Activated CD4-positive, alpha-beta memory T cell treated with anti-CD3 and anti-CD28 coated beads, Interleukin-2, amount 10 ng/mL, durations not matched to agents 7 days and 5 days (primary cell): ENCODE measurements at places on chromosomes 11 and 22. TPM values are rescaled to one million over a fixed set of nuclear protein-coding genes. Genes with fewer than 3 reads are reported as not detected.
A peak's percentile ranks its signal among the peaks of the same experiment; 100 is the strongest.

DNA sequence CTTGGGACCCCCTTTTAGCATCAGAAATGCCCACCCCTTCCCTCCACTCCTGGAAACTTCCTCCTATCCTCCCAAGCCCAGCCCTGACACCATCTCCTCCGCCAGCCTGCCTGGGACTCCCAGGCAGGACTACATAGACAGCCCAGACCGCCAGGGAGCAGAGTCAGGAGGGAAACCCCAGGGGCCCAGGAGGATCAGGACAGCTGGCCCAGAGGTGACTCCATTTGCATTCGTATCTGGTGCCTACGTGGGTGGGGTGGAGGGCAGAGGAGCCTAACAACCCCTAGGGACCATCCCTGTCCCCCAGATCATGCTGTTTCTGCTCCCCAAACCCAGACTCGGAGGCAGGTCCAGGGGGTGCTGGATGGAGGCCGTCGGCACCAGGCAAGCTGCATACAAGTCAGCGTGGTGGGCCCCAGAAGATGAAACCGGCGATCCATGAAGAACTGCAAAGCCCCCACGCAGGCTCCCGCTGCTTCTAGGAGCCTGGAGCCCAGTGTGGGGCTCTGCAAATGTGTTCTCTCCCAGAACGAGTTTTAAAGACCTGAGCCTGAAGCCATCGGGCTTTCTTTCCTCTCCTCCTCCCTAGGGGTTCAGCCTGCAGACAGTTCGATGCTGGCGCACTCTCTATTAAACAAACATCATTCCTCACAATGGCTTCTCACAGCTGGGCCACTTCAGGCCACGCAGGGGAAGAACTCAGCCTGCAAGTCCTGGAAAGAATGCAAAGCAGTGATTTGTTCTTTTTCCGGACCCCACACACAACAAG, 1506.8 kb downstream of the BRD1 start:
- H3K36me3 ChIP-seq = no peaks in the 10 kb centered on the region
- no peaks in the 10 kb centered on the region for H3K27me3 ChIP-seq

DNA sequence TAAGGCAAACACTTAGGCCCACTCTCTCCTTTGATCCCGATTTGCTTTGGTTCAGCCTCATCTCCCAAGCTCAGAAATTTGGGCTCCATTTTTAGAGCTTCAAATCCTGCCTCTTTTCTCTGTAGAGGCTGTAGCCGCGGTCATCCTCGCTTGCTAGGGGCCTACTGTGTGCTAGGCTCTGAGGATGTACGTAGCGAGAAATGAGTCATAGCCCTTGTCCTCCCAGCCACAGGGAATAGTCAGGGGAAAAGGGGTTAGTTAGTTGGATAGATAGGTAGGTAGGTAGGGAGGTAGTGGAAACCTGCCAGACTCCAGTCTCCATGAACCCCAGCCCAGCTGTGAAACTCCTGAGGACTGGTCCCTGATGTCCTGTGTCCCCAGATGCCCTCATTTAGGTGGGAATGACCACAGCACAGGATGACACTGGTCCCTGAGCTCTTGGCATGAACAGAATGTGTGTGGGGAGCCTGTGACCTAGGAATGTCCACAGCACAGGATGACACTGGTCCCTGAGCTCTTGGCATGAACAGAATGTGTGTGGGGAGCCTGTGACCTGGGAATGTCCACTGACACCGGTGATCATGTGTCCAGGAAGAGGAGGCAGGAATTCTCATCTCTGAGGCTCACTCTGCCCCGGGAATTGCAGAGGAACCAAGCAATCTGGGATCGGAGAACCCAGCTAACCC, 21.4 kb upstream of the HMOX1 start:
- no peaks in the 10 kb centered on the region for H3K36me3 ChIP-seq
- H3K27me3 ChIP-seq = peaks cover 9% of the 10 kb centered on the region
- H3K27ac ChIP-seq = no peak overlapping the region

- H3K36me3 ChIP-seq = no peaks in the 10 kb centered on the region
- H3K4me1 ChIP-seq = no peaks in the 10 kb centered on the region
- DNase-seq = no peak
- peaks cover 20% of the 10 kb centered on the region for H3K27me3 ChIP-seq
- H3K27ac ChIP-seq = no peak overlapping the region
- no peak overlapping the region for H3K4me3 ChIP-seq
Observed at GRCh38 chr11:75625021-75625420, 43.8 kb downstream of the MAP6 start.

DNA sequence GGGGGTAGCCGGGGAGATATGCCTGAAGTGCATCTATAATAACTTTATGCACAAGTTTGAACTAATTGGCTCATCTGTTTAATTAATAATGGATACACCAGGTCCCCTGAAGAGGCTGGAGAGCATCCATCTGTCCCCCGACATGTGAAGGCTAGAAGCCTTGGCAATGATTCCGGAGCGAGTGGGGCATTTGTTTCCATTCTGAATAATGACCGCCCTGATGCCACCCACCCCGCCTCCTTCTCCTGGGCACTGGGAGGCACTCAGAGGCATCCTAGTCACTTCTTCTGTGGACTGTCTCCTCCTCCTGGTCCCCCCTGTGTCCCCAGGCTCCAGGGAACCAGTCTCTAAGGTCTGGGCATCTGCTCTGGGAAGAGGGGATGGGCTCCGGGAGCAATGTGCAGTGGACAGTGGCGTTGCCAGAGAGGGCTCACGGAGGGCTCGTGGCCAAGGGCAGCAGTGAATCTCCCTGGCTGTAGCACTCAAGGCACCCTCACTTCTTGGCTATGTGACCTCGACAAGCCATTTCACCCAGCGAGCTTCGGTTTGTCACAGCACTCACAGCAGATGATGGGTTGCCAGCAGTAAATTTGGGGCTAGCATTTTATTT, 64.7 kb downstream of the TSPAN18 start:
- no peaks in the 10 kb centered on the region for H3K4me1 ChIP-seq
- no peak overlapping the region for H3K27ac ChIP-seq
- no peaks in the 10 kb centered on the region for H3K36me3 ChIP-seq
- no peak for DNase-seq
- no peak overlapping the region for H3K4me3 ChIP-seq
- H3K27me3 ChIP-seq = no peaks in the 10 kb centered on the region

DNA sequence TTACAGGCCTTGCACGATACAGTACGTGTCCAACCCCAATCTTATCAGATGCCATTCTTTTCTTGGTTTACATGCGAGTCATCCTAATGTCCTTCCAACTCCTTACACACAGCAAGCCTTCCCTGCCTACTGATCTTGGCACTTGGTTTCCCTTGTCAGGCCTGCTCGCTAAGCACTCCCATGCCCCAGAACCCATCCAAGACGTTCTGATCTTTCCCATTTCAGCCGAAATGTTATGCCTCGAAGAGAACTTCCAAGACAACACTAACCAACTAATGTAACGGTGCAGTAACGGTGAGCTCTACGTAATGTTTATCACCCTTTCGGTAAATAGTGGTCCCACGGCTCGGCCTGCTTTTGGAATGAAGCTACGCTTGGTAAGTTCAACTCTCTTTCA, 521 bp downstream of the PES1 start:
- H3K4me1 ChIP-seq = peaks cover 1% of the 10 kb centered on the region
- peaks cover 23% of the 10 kb centered on the region for H3K36me3 ChIP-seq
- H3K27ac ChIP-seq = no peak overlapping the region
- DNase-seq = no peak

DNA sequence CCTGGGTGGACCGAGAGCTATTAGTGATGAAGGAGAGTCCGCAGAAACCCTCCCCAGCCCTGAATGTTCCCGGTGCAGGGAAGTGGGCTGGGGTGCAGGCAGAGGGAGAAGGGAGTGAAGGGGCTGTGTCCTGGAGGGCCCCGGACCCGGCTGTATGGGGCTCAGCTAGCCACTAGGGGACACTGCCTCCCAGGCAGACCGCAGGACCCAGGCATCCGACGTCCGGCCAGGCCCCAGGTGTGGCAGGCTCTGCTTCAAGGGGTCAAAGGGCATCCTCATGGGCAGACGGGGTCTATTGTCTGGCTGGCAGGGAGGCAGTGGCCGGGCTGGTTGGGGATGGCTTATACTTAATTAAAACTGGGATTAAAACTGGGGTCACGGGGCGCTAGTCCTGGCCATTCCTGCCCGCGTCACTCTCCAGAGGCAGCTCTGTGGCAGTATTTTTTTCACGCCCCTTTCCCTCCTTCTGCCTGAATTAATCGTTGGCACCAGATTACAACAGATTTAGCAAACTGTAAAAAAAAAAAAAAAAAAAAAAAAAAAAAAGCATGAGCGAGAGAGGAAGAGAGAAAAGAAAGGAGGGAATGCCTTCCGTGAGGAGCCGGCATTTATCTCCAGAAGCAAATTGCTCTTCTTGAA, 5.1 kb downstream of the FLRT1 start:
- H3K36me3 ChIP-seq = no peaks in the 10 kb centered on the region
- H3K4me3 ChIP-seq = no peak overlapping the region
- no peak overlapping the region for H3K27ac ChIP-seq

GRCh38 chr22:49300241-49300640, 527.4 kb downstream of the BRD1 start:
- no peaks in the 10 kb centered on the region for H3K4me1 ChIP-seq
- H3K4me3 ChIP-seq = no peak overlapping the region
- no peak overlapping the region for H3K27ac ChIP-seq
- H3K27me3 ChIP-seq = no peaks in the 10 kb centered on the region
- no peak for DNase-seq

DNA sequence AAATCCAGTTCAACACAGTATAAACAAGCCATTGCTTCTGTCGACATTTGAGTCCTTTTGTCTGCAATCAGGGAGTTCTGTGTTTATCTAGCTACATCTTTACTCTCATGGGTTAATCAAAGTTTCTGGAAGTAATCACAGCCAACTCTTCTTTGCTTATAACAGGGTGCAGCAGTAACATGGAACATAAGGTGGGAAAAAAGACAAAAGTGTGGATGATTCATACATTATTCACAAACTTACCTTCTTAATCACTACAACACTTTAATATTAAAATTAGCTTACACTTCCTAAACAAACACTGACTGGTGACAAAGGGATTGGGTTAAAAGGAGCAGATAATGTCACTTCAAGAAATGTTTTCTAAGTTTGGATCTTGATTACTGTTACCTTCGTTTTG, 44.7 kb downstream of the SNX19 start:
- H3K4me3 ChIP-seq = no peak overlapping the region
- H3K36me3 ChIP-seq = peaks cover 25% of the 10 kb centered on the region
- no peaks in the 10 kb centered on the region for H3K27me3 ChIP-seq
- H3K27ac ChIP-seq = no peak overlapping the region

DNA sequence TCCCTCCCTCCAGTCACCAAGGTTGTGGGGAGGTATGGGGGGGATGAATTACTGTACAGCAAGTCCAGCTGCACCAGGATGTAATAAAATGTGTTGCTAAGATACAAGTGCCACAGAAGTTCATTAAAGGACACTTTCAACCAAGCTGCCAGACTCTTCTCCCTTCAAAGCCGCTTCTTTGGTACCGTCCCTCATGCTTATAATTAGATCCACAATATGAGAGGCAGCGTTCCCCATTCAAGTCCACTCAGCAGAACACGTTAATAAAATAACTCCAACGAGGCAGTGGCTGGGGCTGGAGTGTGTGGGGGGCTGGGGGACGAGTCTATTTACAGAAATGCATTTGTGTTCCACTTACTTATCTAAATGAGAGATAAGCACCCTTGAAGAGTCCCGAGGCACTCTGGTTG, 14.7 kb downstream of the PHF21B start:
- DNase-seq = no peak
- no peaks in the 10 kb centered on the region for H3K36me3 ChIP-seq
- H3K27me3 ChIP-seq = peaks cover 4% of the 10 kb centered on the region
- H3K27ac ChIP-seq = no peak overlapping the region
- no peaks in the 10 kb centered on the region for H3K4me1 ChIP-seq
- no peak overlapping the region for H3K4me3 ChIP-seq

- no peaks in the 10 kb centered on the region for H3K27me3 ChIP-seq
- peaks cover 18% of the 10 kb centered on the region for H3K4me1 ChIP-seq
- DNase-seq = no peak
- no peaks in the 10 kb centered on the region for H3K36me3 ChIP-seq
- H3K4me3 ChIP-seq = no peak within 1 kb of the TSS
Observed at GRCh38 chr11:116837231-116838091, at the start of gene APOA1. Gene APOA1, minus strand, starts transcription at chr11:116837622. Its CDS starts 235 bp downstream, at chr11:116837387.

DNA sequence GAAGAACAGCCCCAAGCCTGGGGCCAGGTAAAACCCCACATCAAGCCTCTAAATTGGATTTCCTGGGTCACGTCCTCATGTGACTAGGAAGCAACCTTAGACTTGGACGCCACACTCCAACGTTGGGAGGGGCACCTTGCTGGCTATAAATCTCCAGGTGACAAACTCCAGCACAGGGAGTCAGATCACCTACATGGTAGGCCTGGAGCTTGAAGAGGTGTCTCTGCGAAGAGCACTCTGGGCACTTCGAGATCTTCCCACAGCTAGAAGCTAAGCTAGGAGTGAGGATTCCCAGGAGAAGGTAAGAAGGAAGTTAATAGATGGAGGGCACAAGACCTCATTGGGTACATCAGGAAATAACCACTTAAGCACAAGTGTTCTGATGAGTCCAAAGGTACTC, 77.1 kb upstream of the GNAZ start:
- peaks cover 12% of the 10 kb centered on the region for H3K36me3 ChIP-seq
- H3K4me3 ChIP-seq = no peak overlapping the region
- peaks cover 39% of the 10 kb centered on the region for H3K27me3 ChIP-seq
- no peak for DNase-seq

- peak overlapping the region; percentile 92 for H3K27ac ChIP-seq
- peaks cover 93% of the 10 kb centered on the region for H3K4me1 ChIP-seq
- H3K4me3 ChIP-seq = peak overlapping the region; percentile 34
- peaks cover 48% of the 10 kb centered on the region for H3K36me3 ChIP-seq
Observed at GRCh38 chr11:48017105-48017830, 36.9 kb downstream of the PTPRJ start.

DNA sequence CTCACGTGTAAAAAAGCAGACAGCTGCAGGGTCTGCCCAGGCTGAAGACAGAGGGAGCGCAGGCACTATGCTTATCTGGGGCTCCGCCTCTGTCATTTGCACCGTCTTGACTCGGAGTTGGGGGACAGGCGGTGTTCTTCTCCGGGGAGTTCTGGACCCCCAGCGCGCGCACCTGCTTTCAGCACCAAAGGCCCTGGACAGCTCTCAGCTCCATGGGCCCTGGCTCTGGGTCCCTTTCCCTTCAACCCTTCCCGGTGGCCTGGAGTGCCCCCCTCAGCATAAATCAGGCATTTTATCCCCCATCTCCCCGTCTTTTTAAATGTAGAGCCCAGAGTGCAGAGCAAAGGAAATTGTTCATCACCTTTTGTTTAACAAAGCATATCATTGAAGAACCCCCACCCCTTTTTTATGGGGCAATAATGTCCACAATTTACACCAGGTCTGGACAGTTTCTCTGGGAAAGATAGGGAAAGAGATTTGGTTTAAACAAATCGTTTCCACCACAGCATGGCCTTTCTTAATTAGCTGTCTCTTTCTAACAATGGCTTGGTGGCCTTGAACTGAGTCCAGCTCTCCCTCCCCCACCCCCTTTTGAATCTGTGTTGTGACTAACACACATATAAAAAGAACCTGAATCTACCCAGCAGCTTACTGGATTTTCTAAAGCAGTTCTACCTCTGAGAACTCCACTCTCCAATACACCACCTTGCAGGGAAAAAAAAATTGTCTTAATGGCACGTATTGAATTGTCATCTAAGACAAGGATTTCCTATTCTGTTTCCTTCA, 1.7 kb downstream of the SEZ6L start:
- no peak overlapping the region for H3K4me3 ChIP-seq
- no peaks in the 10 kb centered on the region for H3K36me3 ChIP-seq
- DNase-seq = no peak

The MSANTD2 gene
- 9.4 TPM for total RNA-seq

The OR2D2 gene
- not detected for total RNA-seq

The KRTAP5-9 gene
- not detected for total RNA-seq

The PNPLA3 gene
- total RNA-seq = not detected

The NECTIN1 gene
- 1.7 TPM for total RNA-seq

The PHLDB1 gene
- total RNA-seq = 0.53 TPM

The CCDC15 gene
- 9.7 TPM for total RNA-seq

The MIAT gene
- total RNA-seq = 185 TPM
